ENCODE measurements at places on chromosomes 1 and 21. TPM values are rescaled to one million over a fixed set of nuclear protein-coding genes. Genes with fewer than 3 reads are reported as not detected.

The BRWD1 gene
- 19.5 TPM for polyA plus RNA-seq

The IL24 gene
- polyA plus RNA-seq: 0.06 TPM

The DNAJC11 gene
- 29.0 TPM for polyA plus RNA-seq

The SETD4 gene
- polyA plus RNA-seq: 13.5 TPM

The L1TD1 gene
- 0.29 TPM for polyA plus RNA-seq

The KCNJ9 gene
- 0.04 TPM for polyA plus RNA-seq

The CASQ1 gene
- polyA plus RNA-seq: 4.5 TPM

The AKR1A1 gene
- polyA plus RNA-seq: 101 TPM

The HAPLN2 gene
- polyA plus RNA-seq: 4.0 TPM

The KRTAP10-9 gene
- polyA plus RNA-seq: not detected

The FBXO28 gene
- 14.6 TPM for polyA plus RNA-seq

The DDOST gene
- polyA plus RNA-seq: 169 TPM

The C2CD4D gene
- polyA plus RNA-seq: 0.05 TPM

The MXRA8 gene
- 159 TPM for polyA plus RNA-seq

The PRDM15 gene
- polyA plus RNA-seq: 3.2 TPM

The CTH gene
- polyA plus RNA-seq: 3.8 TPM

The ITLN1 gene
- 0.56 TPM for polyA plus RNA-seq

The CEPT1 gene
- polyA plus RNA-seq: 20.4 TPM

The HCRTR1 gene
- 0.09 TPM for polyA plus RNA-seq

The TEX38 gene
- not detected for polyA plus RNA-seq

The XCL2 gene
- polyA plus RNA-seq: 0.60 TPM

The PDC gene
- polyA plus RNA-seq: not detected

The HLX gene
- polyA plus RNA-seq: 8.2 TPM

The GPR61 gene
- not detected for polyA plus RNA-seq
